ENCODE measurements at places on chromosomes 1 and 21. TPM values are rescaled to one million over a fixed set of nuclear protein-coding genes. Genes with fewer than 3 reads are reported as not detected.

DNA sequence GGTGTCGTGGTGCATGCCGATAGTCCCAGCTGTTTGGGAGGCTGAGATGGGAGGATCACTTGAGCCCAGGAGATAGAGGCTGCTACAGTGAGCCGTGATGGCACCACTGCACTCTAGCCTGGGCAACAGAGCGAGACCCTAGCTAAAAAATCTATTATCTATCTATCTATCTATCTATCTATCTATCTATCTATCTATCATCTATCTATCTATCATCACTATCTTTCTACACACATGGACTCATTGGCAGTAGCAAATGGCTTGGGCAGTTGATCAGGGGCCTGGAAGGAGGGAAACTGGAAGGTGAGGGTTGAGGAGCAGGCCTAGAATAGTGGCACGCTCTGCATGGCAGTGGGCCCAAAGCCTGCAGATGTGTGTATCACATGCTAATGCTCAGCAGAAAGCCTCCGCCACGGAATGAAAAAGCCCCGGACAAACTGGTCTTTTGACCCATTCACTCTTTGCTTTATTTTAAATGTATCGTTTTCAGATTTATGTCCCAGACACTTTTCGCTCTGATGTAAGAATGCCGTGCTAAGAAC, 7.3 kb upstream of the HUNK start:
- ATAC-seq = no peak

DNA sequence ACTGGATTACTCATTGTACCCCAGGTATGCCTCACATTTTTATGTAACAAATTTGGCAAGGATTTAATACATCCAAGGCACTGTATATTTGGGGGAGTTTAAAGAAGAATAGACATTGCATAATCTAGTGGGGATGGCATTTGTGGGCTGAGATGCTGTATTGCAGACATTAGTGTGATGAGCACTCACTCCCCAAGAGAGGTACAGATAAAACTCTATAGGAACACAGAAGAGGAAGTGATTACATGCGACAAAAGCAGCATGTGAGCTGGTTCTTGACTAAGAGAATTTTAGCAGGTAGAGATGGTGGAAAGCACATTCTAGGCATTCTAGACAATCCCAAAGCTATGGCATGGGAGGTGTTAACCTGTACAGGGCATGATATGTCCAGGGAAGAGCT, 24.2 kb upstream of the CDC14A start:
- ATAC-seq = no peak

DNA sequence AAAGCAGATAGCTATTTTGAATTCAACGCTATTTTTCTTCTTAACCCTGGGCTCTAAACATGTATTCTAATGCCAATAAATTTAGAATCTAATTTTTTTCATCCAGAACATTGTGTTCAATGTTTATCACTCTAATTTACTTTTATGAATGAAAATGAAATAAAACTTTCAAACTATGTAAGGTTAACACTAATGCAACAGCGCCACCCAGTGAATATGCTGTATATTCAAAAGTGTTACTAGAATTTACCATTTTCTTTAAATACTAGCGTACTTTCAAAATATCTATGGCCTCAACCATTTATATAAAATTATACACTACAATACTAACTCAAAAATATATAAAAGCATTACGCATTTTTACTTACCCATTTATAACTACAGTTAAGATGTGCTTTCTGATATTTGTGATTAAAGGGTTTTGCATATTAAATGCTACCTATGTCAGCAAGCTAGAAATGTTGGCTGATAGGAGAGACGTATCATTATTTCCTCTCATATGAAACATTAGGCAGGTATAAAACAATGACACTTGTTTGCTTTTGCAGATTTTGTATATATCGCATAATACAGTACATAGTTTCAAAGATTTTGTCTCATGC, 5.9 kb upstream of the NUF2 start:
- ATAC-seq = no peak

- peak; percentile 21 for ATAC-seq
Measured at GRCh38 chr1:226643611-226644540, 95.2 kb downstream of the ITPKB start.

- ATAC-seq = no peak
Measured at GRCh38 chr1:240114222-240114621, 22.5 kb downstream of the FMN2 start.

- ATAC-seq = peak; percentile 92
Measured at GRCh38 chr21:41396558-41397075, 29.4 kb upstream of the MX1 start.

DNA sequence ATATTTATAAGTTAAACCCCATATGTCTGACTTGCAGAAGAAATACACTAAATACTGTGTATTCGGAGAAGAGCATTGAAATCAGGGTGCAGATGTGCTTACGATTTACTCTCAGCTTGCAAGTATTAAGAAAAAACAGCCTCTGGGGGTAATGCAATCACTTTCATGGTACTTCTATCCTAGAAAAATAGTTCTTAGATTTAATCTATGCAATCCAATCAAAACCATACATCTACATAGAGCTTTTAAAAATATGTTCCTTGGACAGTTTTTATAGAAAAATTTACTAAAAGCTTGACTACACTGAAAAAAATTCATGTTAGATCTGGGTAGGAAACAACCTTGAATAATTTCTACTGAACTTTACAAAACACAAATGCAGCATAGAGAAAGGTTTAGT, 890.3 kb upstream of the ADGRL2 start:
- no peak for ATAC-seq

DNA sequence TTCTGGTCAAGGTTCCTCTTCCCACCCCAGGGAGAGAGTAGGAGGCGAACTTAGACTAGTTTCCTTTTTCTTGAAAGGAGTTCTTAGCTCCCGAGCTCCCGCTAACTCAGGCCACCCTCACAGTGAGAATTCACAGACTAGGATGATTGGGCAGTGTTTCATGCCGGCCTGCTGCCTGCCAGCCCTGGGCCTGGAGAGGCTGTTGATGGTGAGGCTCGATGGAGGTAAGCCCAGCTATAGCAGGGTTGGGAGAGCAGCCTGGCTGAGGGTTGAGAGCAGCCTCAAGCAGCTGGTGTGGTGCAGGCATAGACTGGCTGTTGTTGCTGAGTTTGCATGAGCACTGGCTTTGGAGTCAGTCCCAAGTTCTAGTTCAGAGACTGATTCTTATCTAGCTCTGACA, 274.4 kb downstream of the MATN1 start:
- ATAC-seq = no peak

GRCh38 chr1:70442490-70442889, 31.4 kb downstream of the CTH start:
- ATAC-seq = no peak

GRCh38 chr1:192546596-192547190, 28.9 kb upstream of the RGS1 start:
- ATAC-seq = no peak

DNA sequence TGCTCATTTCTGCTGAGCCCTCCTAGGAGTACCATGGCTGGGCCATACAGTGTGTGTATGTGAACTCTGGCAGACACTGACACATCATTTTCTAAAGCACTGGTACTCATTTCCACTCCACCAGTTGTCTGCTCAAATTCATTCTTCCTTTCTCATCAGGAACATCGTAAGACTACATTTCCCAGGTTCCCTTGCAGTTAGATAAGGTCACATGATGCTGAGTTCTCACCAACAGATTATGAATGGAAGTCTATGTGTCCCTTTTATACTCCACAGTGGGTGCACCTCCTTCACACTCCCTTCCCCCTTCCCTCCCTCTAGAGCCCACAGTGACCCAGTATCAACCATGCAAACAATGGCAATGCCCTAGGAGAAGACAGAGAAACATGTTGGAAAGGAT, 38.3 kb upstream of the PAX7 start:
- ATAC-seq = no peak

GRCh38 chr1:29703596-29704370, 467.5 kb downstream of the PTPRU start:
- ATAC-seq = peak; percentile 32

DNA sequence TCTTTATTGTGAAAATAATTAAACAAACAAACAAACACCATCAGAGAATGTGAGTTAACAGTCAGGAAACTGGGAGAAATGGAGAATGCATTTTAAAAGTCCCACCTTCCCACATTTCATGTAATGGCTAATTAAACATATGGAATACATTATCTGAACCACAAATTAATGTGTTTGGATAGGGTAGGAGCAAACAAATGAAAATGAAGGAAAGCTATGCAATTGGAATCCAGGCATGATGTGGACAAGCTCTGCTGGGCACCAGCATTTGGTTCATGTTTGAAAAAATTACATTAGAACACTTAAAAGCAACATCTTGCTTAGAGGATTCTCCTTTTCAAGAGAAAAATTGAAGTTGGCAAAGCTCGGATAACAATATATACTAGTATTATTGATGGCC, 628.1 kb downstream of the LMO4 start:
- no peak for ATAC-seq

DNA sequence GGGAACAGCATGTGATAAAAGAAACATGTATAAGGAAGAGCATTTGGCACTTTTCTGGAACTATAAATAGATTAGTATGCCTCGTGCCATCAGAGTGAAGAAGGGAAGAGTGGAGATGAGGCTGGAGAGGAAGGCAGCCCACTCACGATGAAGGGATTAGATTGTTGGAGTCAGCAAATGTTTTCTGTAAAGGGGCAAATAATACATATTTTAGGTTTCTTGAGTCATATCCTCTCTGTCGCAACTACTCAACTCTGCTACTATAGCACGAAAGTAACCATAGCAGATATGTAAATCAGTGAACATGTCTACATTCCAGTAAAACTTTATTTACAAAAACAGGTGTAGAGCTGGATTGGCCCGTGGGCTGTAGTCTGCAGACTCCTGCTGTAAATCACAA, 147.8 kb downstream of the TENT5C start:
- no peak for ATAC-seq

DNA sequence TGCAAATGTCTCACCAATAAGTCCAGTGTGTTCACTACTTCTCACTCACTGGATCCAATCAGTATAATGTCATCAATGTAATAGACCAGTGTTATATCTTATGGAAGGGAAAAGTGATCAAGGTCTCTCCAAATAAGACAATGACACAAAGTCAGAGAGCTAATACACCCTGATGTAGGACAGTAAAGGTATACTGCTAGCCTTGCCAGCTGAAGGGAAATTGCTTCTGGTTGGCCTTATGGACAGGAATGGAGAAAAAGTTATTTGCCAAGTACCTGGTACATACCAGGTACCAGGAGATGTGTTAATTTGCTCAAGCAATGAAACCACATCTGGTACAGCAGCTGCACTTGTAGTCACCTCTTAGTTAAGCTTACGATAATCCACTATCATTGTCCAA, 141.0 kb downstream of the LTN1 start:
- ATAC-seq = no peak

- ATAC-seq = no peak
Measured at GRCh38 chr1:53503433-53504217, 44.4 kb downstream of the DMRTB1 start.

GRCh38 chr21:35641271-35642016, 418.9 kb downstream of the SETD4 start:
- no peak for ATAC-seq

DNA sequence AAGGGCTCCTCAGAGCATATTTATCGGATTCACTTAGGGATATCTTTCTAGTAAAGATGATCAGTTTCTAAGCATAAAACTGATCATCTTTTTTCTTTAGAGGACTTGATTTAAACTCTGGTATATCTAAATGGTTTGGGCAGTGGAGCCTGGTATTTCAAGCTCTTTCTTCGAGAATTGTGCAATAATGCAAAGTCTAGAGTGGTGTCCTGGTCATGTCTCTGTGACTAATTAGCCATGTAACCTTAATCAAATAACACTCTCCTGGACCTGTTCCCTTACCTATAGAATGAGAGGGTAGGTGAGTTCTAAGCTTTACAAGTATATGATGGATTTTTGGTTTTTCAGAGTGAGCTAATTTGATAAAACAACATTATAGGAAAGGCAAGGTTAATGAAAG, 225.2 kb downstream of the RPS6KC1 start:
- ATAC-seq = no peak

- ATAC-seq = peak; percentile 62
Measured at GRCh38 chr1:10339815-10340214, 59.0 kb upstream of the PGD start.

GRCh38 chr1:53430779-53431178, 28.4 kb upstream of the DMRTB1 start:
- ATAC-seq = no peak

DNA sequence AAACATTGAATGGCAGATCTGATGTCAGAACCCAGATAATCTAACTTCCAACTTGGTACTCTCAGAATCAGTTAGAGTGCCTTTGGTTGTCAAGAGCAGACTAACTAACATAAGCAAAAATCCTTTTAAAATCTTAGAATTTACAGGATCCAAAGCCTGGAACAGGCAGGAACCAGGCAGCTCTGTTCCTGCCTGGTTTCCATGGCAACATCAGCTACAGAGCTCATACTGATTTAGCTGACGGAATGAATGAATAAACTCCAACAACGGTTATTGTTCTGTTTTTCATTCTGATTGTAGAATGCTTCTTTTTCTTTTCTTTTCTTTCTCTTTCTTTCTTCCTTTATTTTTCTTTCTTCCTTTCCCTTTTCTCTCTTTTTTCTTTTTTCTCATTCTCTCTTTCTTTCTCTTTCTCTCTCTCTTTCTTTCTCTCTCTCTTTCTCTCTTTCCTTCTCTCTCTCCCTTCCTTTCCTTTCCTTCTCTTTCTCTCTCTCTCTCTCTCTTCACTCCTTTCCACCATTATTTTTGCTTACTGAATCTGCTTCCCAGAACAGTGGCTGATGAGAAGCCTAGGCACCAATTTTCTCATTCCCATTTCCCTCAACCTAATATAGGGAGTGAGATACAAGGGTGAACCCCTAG, 121.6 kb downstream of the RGS7 start:
- no peak for ATAC-seq

DNA sequence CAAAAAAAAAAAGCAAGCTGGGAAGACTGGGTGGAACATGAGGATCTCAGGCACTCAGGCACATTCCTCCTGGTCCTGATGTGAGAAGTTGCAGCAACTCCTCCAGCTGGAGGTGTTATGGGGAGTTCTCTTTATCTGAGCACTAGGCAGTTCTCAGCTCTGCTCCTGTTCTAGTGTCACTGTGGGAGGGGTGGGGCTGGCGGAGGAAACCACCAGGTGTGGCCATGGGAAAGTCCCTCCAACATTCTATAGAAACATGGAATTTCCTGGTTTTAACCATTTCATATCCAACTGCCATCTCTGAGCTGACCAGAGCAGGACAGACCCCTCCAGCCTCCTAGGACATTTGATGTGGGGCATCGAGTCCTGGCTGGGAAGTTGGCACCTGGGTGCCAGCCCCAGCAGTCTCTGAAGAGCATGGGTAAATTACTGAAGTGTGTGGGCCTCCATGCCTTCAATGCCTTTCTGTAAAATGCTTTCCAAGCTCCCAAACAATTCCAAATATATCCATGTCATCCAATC, 804 bp upstream of the IKBKE start:
- ATAC-seq = peak; percentile 65

GRCh38 chr1:200226268-200226968, 183.4 kb downstream of the ZNF281 start:
- no peak for ATAC-seq

- ATAC-seq = no peak
Measured at GRCh38 chr21:25560271-25560685, 47.0 kb downstream of the MRPL39 start.

The MAST2 gene
- total RNA-seq = 8.4 TPM

The GJA5 gene
- 0.84 TPM for total RNA-seq

The IBA57 gene
- total RNA-seq = 6.9 TPM

The RGS4 gene
- total RNA-seq = 0.16 TPM

The BACH1 gene
- 61.5 TPM for total RNA-seq

The IFNLR1 gene
- 4.0 TPM for total RNA-seq

The AIM2 gene
- 0.52 TPM for total RNA-seq

The AMY2B gene
- 2.9 TPM for total RNA-seq

The HPCA gene
- not detected for total RNA-seq

The TCHH gene
- 0.08 TPM for total RNA-seq

The RAB42 gene
- total RNA-seq = 0.40 TPM

The DNAJC28 gene
- 0.52 TPM for total RNA-seq

The B3GALT2 gene
- total RNA-seq = 0.04 TPM

The MRPL39 gene
- total RNA-seq = 29.8 TPM

The RGL1 gene
- 3.0 TPM for total RNA-seq

The OR2T2 gene
- total RNA-seq = not detected

All from esophagus mucosa (tissue), 1 donor.